ENCODE measurements at places on chromosomes 4 and X.
A peak's percentile ranks its signal among the peaks of the same experiment; 100 is the strongest.

DNA sequence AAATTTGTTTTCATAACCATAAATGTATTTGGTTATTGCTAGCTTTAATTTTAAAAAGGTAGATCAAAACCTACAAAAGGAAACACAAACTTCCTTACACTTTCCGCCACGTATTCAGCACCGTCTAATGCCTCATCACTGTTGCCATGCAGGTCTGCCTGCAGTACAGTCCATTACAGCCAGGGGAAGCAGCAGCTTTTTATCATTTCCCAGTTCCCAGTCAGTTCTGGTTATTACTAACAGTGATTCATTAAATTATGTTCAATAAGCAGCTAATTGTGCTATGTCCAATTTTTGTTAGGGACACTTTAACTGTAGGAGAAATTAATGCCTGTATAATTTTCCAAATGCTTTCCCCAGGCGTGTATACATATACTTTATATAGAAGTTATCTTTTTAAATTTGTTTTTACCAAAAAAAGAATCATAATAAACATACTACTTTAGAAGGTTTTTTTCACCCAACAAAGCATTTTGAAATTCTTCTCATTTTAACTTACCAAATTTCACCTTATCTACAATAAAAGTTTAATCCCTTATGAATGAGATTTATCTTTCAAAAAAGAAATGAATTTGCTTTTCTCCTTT lies 93.3 kb downstream of the ANXA3 start:
- DNase-seq, result no peak

- DNase-seq, result no peak
Measured at GRCh38 chr4:181991369-181992108, 251.7 kb upstream of the TENM3 start.

DNA sequence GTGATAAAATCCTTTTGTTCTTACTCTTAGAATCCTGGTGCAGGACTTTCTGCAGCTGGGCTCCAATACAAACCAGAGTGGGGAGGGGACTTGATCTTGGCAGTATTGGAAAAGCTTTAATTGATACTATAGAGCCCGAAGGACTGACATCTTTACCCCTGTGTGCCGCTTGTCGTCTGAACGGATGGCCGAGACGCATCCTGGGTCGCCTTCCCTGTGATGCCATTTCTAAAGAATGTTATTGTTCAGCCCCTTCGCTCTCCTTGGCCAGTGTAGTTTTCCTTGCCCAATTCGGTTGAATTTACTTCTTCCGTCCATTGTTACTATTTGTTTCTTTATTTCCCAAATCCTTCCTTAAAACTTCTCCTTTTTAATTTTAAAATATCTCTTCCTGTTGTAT lies 80.9 kb downstream of the CLDN34 start:
- DNase-seq, result no peak

DNA sequence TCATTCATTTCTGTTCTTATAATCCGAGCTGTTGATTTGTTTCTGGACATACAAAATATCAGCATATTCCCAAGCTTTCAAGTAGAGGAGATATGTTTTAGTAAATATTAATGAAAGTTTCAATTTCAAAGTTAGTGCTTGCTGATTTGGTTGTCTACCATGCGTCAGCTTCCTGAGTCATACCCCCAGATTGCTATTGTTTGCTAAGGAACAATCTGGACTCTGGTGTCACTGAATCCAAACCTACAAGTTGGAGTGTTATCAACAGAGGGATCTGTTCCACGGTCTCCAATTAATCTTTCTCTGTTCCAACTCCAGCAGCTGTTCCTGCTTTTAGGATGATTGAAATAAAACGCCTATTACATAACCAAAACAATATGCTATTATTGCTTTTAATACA lies 96.1 kb upstream of the FAM9A start:
- no peak for DNase-seq

- no peak for DNase-seq
Measured at GRCh38 chrX:153386097-153386496, 15.1 kb downstream of the PNMA6E start.

- DNase-seq, result no peak
Measured at GRCh38 chr4:5166377-5166776, 115.1 kb downstream of the STK32B start.

- no peak for DNase-seq
Measured at GRCh38 chrX:135632353-135632752, 81.1 kb upstream of the CT45A1 start.

DNA sequence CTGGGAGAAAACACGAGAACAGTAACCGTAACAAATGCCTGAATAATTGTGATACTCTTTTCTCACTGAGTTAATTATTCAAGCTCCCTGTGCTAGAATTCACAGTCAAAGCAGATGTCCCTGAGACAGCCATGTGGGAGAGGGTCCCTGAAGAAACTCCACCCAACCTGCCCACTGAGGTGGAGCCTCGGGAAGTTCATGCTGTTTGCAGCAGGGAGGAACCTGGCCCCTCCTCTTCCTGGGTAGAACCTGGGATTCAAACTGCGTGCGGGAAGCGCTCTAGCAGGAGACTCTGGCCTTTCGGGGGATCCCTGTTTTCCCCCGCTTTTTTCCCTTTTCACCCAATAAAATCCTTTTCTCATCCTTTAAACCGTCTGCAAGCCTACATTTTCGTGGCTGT lies 20.2 kb upstream of the RHOH start:
- DNase-seq, result no peak

DNA sequence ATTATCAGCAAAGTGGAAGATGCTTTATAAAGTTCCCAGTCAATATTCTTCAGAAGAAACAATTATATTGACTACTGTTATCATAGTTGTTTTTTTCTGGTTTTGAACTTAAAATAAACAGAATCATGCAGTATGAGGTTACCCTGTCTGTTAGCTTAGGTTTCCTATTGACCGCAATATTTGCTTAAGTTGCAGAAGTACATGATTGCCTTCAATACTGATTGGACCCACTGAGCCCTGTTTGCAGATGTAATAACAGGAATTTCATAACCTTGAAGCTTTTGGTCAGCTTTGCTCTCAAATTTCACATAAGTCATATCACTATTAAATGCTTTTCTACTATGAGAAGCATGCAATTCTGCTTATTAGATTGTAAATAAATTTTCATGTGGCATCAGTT lies 229.1 kb upstream of the FSTL5 start:
- no peak for DNase-seq

DNA sequence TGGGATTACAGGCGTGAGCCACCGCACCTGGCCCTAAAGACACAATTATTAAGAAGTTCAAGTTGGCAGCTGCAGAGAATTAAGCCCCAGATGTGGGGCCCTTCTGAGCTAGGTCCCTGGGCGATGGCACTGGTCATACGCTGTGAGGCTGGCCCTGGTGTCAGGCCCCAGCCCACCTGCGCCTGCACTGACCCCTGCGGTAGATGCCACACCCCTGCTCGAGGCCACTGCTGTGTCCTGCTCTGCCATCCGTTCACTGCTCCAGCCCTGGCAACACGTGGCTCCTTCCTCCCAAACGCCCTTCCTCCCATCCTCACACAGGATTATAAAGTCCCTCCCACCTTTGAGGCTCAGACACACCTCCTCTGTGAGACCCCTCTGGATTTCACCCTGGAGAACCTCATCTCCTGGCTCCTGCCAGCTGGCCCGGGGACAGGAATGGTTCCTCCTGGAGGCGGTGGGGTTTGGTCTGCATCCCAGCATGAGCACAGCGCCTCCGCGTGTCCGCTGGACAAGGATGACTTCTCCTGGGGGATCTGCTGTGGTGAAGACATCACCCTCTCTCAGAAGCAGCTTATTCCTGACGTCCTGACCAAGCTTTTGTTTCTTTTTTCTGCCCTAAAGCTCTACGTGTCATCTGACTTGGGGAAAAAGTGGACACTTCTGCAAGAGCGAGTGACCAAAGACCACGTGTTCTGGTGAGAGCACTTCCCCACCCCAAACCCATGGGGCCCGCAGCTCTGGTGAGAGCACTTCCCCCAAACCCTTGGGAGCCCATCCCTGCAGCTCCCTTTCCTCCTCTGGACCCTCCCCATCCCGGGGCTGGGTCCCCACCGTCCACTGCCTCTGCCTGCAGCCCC lies 219.0 kb upstream of the PSAPL1 start:
- DNase-seq, result no peak

- no peak for DNase-seq
Measured at GRCh38 chrX:56728752-56729151, 291 bp upstream of the NBDY start.

GRCh38 chr4:118076958-118077766 lies 42.9 kb downstream of the NDST3 start:
- no peak for DNase-seq

- no peak for DNase-seq
Measured at GRCh38 chr4:80393246-80393969, 57.9 kb downstream of the CFAP299 start.

DNA sequence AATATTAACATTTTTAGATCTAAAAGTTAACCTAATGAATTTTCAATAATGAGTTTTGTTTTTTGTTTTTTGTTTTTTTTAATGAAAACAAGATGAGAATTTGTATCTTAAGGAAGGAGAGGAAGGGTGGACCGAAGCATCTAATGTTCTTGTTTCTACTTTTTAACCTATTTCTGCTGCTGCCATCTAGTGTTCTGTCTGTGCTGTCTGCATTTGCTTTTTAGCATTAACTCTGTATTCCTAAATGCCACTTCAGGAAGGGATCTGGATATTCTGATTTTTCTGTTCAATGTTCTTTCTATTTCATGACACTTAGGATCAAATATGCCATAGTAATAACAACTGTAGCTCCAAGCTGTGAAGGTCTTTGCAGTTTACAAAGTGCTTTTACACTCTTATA lies 161.7 kb downstream of the BRWD3 start:
- no peak for DNase-seq

DNA sequence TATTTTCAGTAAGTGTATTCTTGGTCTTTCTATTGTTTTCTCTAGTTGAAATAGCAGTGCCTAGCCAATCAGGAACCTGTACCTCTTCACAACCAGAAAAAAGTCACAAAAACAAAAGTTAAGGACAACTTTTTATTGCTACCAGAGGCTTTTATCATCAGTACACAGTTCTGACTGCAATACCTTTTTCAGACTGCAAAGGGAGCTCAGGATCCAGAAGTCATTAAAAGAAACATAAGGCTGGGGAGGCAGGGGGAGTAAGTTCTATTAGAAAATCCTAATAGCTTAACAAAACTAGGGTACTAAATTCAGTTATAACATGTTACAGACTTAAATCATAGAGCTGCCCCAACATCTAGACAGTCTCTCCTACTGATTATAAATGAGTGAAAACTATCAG lies 28.8 kb downstream of the CCNI start:
- DNase-seq, result no peak

GRCh38 chrX:53239474-53239873 lies 14.5 kb upstream of the KDM5C start:
- no peak for DNase-seq

GRCh38 chr4:108683479-108683878 lies 33.1 kb downstream of the OSTC start:
- DNase-seq, result no peak

- DNase-seq, result no peak
Measured at GRCh38 chrX:72020788-72021187, 110.1 kb downstream of the NHSL2 start.

GRCh38 chr4:58064653-58065052 lies 954.5 kb upstream of the IGFBP7 start:
- DNase-seq, result no peak

DNA sequence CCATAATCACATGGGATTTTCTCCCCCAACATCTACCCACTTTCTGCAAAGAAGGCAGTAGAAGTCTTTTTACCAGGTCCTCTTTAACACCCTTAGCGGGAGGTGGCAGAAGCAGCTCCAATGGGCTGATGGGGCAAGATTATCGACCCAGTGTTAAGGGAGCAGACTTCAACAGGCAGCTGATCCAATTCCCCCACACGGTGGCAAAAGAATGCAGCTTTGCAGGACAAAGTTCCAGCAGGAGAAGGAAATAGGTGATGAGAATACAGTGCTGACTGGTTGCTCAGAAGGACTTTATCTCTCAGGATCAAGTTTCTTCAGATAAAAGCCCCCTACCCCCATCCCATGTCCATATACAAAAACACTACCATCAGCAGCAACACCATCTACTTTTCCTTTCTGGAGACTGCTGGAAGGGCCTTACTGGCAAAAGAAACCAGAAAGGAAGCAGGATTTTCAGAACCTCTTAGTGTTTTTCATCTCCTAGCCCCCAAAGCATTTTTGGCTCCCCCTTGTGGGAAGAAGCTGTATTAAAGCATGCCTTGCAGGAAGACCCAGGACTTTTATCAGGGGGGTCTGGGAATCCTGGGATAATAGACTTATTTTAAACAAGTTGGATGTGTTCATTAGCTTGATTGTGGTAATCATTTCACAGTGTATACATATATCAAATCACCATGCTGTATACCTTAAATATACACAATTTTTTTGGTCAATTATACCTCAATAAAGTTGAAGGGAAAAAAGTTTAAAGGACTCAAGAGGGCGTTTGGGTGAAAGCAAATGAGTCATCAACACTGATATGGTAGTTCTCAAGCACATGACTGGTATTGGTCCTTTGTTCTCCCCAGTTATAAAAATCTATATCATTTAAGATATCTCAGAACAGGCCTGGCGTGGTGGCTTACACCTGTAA lies 146.4 kb downstream of the GPC3 start:
- peak; percentile 57 for DNase-seq

DNA sequence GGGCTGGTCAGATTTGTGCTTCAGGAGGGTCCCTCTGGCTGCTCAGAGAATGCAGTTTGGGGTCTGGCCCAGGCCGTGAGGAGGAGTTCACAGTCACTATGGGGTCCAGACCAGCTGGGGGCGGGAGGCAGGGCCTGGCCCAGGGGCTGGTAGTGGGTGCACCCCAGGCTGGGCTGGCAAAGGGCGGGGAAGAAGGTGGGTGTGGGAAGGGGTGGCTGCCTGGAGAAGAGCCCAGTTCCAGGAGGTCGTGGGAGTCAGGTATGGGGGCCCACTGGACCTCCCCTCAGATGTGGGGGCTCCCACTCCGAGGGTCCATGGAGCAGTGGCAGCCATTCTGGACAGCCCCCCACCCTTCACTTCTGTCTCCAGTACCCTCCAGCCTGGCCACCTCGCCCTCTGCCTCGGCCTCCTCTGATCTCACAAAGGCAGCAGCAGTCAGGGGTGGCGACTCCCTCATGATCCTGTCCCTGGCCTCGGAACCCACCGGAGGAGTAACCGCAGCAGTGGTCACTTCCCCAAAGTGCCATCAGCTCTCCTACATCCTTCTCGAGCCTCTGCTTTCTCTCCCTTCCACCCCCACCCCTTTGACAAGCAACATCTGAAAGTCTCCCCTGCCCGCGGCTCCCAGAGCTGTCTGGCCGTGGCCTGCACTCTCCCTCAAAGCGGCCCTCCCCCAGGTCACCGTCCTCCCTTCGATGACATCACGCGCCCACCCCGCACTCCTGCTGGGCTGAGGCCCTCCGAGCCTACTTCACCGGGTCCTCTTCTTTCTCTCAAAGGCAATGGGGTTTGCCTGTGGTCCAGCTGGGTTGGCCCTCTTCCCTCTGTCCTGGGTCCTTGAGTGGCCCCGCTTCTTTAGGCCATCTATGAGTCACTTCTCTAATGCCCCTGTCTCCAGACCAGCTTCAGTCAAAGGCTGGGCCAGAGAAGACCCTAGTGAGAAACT lies 1.7 kb upstream of the SLC6A8 start:
- DNase-seq, result no peak

Data from mesothelial cell of epicardium (in vitro differentiated cells).